Kasumi-1 (cell line): ENCODE measurements at places on chromosomes 2 and 18.

DNA sequence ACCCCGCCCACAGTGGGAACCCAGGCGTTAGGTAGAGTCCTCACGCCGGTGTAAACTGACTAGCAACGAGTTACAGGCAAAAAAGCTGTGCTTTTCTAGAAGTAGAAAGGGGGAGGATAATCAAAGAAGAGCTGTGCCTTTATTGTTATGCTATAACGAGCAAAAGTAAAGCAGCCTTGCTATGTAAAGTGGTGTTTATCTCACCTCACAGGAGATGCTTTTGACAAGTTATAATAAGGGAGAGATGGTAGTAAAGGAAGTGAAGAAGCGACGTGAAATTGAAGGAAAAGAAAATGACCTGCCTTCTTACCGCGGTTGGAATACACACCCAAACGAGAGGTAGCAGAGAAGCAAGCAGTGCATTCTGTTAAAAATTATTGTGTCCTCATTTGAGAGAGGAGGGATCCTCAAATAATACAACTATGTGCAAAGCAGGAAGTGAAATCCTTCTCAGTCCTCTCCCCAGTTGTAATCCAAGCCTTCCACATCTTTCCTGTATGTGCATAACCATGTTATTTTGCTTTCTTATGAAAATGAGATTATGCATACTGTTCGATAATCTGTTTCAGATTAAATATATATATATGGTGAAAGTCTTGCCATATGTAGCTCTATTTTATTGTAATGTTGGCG, 962 bp downstream of the TANK start:
- peak; percentile 83 for DNase-seq

DNA sequence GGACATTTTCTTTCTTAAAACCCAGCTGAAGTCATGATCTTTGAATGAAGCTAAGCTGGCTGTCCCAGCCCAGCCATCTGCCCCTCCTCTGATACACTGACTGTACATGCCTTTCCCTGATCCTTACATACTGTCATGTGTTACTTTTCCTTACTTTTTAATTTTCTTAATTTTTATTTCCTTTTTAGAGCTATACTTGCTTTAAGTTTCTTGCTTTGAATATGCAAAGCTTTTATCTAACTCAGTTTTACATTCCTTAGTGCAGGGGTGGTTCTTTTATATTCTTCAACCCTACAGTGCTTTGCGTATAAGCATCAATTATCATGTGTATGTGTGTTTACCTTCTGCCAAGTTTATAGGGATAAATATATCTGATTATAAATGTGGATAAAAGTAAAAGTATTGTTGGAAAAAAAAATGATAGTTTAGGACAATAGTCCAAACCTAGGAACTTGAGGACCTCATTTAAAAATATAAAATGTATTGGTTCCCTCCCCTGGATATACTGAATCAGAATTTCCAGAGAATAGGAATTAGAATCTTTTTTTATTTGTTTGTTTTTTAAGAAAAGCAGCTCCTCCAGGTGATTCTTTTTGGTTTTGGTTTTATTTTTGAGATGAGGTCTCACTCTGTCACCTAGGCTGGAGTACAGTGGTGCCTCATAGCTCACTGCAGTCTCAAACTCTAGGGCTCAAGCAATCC, 17.8 kb downstream of the DDX1 start:
- no peak for DNase-seq

- DNase-seq, result no peak
Observed at GRCh38 chr2:23426263-23426905, 41.4 kb downstream of the KLHL29 start.

- DNase-seq, result no peak
Observed at GRCh38 chr2:216575465-216575864, 57.8 kb upstream of the IGFBP2 start.

DNA sequence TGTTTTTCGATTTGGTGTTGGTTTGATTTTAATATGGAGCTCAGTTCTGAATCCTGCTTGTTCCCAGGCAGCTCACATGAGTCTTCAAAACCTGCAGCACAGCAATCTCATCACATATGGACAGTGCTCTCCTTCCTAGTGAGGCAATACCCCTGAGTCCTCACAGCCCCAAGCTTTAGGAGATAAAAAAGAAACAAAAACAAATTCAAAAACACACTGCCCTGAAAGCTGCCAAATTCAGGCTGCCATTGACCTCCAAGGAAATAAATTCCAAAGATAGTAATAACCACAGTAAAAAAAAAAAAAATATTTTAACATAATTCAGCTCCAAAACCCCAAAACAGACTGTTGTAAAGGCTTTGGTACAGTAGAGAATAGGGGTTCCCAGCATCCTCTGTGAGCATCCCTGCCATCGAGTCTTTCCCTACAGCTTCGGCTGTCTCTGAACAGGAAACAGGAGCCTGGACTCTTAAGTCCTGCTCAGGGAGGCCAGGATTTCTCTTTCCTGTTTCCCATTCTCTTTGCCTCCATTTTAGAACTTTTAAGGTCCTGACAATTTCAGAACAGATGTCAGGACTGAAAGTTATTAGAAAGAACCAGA, 14.7 kb upstream of the SP3 start:
- DNase-seq, result no peak

DNA sequence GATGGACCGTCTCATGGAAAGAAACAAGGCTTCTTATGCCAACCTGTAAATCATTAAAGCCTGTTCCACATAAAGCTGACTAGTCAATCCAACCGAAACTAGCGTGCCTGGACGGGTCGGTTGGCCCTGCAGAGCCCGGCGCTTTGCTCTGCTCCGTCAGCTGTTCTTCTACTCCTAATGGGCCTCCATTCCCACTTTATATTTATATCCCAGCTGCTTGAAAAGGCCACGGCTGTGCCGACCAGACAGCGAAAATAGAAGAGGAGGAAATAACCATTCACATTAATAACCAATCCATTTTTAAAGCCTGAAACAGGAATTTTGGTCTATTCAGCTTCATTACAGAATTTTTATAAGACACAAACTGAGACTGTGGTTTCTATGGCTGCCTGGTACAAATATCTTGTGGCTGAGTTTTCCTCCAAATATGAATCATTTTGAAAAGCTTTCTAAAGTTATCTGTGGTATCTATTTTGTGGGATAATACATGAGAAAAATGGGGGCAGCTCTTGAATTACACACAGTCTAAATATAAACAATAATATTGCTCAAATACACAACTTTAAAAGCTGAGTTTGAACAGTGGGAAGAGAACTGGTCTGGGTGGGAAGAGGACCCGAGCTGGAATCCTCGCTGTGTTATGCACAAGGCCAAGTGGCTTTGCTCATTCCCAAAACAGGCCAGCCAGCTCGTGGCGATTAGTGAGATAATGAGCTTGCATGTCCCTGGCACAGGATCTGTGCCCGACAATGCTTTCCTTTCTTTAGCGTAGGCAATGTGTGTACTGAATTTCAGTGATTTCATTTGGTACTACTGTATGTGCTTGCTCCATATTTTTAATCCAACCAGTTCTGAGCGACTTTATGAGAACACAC, 10.5 kb upstream of the FAM124B start:
- no peak for DNase-seq

GRCh38 chr2:219803294-219803693, 175.9 kb downstream of the SLC4A3 start:
- peak; percentile 33 for DNase-seq

DNA sequence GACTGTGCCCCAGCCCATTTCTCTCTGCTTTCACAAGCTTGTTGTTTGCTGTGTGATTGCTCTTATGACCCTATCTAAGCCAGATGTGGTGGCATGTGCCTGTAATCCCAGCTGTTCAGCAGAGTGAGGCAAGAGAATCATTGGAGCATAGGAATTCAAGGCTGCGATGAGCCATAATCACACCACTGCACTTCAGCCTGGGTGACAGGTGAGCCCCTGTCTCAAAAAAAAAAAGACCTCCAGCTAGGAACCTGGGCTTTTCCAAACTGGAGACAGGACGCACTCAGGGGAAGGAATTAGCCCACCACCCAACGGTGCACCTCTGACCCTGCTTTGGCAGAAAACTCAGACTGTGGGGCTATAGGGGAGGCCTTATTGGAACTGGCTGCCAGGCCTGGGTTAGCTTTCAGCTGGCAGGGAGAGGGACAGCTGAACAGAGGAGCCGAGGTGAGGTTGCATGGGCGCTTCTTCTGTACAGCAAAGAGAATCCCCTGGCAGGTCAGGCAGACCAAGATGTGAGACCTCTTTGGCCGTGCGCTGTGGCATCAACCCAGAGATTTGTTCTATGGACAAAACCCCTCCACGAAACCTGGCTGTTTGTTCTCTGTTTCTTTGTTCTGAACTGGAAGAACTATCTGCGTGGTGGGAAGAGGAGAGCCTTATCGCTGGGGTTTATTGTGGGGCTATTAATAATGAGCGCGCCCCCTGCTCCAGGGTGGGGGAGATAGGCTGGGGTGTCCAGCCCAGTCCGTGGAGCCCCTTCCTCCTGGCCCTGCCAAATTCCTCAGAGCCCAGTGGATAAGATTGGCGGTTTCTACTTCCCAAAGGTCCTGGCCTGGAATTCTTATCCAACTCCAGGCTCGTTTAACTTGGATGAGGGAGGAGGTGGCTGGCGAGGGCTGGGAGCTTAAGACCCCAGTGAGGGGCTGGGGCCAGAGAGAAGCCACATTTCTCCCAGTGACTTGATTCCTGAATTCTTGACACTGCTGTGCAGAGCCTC, 38.8 kb upstream of the SMAD7 start:
- DNase-seq, result no peak

DNA sequence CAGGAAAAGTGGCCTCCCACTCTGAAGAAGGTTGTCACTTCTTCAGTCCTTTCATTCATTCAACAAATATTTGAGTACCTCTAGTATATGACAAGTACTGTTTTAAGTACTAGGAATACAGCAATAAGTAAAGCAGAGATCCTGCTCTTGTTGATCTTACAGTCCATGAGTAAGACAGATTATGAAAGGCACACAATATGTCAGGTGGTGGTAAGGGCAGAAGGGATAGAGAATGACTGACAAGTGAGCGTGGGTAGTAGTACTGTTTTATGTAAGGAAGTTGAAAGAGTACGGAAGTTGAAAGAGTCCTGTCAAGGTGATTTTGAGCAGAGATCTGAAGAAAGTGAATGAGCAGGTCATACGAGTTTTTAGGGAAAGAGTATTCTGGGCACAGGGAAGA, 111.3 kb downstream of the GALNT1 start:
- no peak for DNase-seq

- DNase-seq, result no peak
Observed at GRCh38 chr2:173513107-173513727, 158.5 kb downstream of the CDCA7 start.

- no peak for DNase-seq
Observed at GRCh38 chr18:62759704-62760402, 44.5 kb downstream of the PHLPP1 start.

DNA sequence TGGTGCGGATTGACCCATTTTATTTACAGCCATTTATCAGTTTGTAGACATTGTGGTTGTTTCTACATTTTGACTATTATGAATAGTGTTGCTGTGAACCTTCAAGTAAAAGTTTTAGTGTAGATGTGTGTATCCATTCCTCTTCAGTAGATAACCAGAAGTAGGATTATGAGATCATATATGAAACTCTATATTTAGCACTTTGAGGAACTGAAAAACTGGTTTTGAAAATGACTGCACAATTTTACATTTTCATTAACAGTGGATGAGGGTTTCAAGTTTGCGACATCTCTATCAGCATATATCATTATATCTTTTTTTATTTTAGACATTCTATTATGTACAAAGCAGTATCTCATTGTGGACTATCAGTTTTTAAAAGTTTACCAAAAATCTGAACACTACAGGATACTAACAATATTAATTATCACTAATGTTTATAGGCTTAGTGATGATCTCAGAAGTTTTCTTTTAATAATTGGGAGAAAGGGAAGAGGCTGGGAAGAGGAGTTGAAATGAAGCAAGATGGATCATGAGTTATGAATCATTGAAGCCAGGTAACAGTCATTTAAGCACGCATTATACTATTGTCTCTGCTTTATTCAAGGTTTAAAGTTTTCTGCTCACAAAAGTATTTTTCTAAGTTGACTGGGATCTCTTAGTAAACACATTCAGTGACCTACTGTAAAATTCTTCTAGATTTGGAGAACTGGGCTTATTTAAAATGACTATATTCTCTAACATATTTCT, 329.0 kb upstream of the LRATD1 start:
- DNase-seq, result peak; percentile 1

DNA sequence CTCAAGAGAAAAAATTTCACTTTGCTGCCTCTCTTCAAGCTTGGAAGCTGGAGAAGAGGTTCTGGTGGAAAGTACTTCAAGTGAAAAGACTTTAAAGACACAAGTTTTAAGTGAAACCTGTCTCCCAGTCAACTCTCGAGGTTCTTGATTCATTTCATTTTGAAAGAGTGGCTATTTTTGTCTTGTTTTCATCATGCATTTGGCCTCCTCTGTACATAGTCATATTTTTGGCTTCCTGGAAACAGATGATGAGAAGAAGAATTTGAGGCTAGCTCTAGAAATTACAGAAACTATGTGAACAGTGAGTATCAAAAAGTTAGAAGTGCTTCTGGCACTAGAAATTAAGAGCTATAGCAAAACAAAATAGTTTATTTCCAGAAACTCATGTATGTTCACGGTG, 124.8 kb downstream of the DTNA start:
- no peak for DNase-seq

DNA sequence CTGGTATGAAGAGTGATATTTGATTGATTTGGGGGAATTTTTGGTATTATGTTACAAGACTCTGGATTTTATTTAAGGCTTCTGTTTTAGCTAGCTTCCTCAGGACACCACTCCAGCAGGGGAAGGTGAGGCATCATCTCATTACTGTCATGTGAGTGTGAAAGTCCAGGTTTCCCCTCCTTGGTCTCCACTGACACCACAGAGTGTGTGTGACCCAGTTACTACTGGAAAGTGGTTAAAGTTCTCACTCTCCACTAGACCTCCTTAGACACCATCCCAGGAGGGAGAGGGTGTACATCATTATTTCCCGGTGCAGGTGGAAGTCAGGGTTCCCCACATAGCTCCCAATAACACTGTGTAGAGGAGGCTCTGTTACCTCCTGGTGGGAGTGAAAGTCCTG, 35.8 kb upstream of the EPG5 start:
- DNase-seq, result no peak

DNA sequence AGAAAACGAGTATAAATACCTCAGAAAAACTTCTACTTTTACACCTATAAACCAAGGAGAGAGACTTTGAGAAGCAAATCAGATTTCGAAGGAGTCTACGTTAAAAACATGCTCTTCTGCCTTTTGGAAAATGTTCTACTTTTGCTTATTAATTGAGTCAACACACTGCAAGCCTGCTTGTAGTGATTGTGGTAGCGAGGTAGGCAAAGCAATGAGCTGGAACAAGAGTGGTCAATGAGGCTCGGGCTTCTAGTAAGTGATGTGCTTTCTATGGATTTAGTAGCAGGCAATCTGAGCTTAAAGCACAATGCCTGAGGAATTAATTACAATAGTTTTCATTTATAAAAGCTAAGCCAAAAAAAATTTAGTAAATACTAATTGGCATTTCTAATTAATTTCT, 103.4 kb upstream of the TFCP2L1 start:
- no peak for DNase-seq

GRCh38 chr2:231601356-231602229, 8.9 kb downstream of the TEX44 start:
- DNase-seq, result peak; percentile 57

GRCh38 chr2:7792031-7792651, 874.9 kb downstream of the RNF144A start:
- DNase-seq, result no peak

DNA sequence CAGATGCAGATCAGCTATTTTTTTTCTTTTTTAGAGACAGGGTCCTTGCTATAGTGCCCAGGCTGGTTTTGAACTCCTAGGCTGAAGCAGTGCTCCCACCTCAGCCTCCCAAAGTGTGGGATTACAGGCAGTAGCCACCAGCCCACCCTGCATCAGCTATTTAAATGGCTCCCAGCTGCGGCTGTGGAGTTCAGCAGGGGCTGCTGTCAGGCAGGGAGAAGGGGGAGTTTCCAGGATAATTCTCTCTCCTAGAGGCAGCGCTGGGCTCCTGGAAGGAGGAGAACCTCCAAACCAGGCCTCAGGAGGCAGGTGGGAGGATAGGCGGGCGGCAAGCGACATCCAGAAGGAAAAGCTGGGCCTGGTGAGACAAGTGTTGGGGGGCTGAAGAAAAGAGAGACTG, 65.7 kb downstream of the ACTR2 start:
- DNase-seq, result no peak
